HS-5 (cell line): ENCODE measurements at places on chromosomes 7 and 10.

- no peak for DNase-seq
Observed at GRCh38 chr7:22651036-22651435, 76.0 kb upstream of the IL6 start.

- no peak for DNase-seq
Observed at GRCh38 chr7:151796871-151797537, 79.9 kb downstream of the PRKAG2 start.

- DNase-seq: no peak
Observed at GRCh38 chr10:31058795-31059703, 27.4 kb upstream of the ZNF438 start.

- DNase-seq: no peak
Observed at GRCh38 chr7:44849885-44850544, 2.1 kb upstream of the H2AZ2 start.

GRCh38 chr7:115052706-115053105 lies 130.8 kb downstream of the MDFIC start:
- no peak for DNase-seq

DNA sequence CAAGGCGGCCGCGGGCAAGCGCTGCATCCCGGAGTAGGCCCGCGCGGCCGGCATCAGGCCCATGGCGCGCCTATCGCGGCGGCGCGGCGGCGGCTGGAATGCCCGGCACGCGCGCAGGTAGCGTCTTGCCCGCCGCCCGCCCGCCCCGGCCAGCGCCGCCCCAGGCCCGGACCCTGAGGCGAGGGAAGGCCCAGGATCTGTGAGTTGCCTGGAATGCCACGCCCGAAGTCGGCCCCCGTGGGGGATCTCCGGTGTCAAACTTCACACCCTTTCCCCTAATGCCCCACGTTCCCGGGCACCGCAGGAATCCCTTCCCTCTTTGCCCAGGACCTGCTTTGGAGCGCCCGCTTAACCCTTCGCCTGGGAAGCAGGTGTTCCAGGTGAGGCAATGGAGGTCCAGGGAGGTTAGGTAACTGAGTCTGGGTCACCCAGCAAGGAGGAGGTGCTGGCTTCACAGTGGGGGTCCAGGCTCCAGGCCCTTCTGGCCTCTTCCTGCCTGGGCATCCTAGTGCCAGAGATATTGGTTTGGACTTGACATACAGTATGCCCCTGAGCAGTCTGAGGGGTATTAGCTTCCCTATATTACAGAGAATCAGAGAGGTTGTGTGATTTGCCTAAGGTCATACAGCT lies 138.1 kb downstream of the ARHGAP22 start:
- no peak for DNase-seq

DNA sequence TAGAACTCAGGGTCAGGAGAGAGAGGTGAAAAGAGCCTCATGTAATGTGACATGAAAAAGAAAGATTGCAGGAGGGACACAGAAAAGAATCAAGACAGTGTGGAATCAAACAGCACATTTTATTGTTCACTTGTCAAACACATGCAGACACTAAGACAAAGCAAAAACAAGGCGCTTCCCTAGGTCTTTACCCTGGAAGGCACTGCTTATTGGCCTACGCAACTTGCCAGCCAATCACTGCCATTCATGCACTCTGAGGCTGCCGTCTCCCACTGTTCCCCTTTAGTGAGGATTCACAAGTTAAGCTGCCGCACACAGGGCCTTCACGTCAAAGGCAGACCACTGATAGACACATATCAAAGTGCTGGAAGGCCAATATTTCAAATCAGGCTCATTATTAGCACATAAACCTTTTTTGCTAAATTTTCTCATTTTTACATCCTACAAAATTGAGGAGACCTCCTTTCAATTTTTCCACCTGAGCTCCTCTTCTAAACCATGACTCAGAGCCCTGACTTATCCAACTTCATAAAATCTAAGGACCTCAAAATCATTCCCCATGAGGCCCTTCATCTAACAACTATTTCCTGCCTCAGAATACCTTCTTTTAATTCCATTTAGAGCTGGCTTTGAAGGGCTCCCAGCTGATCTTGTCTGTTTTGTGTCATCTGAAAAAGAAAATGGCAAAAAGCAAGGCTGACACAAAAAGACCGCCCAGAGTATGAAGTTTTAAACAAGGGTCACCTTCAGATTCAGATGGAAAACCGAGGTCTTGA lies 149.4 kb downstream of the CHCHD3 start:
- no peak for DNase-seq

DNA sequence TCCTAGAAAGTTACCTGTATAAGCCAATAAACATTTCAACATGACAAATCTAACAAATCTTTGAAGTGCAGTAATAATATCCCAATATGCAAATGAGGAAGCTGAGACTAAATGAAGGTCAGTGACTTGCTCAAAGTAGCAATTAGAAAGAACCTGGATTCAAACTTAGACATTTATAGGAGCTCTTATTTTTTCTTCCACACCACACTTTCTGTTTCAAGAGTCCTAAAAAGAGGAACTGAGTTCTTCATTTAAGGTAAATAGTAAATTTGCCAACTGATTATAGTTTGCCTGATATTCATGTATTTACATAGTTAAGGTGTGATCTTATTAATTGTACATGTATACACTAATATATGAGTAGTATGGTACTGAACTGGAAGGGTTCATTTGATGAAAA lies 44.0 kb downstream of the KLHDC10 start:
- no peak for DNase-seq

DNA sequence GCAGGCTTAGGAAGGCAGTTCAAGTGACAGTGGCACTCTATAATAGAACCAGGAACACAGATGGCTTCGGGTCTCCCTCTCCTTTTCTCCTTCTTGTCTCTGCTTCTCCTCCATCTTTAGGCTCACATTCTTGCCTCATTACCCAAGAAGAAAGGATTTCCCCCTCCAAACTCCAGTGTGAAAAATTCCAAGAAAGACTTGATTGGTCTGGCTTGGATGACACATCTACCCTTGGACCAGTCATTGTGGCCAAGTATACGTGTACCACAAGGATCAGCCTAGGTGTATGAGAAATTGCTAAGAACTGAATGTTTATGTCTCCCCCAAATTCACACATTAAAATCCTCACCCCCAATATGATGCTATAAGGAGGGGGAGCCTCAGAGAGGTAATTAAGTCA lies 53.9 kb downstream of the PRTFDC1 start:
- no peak for DNase-seq

DNA sequence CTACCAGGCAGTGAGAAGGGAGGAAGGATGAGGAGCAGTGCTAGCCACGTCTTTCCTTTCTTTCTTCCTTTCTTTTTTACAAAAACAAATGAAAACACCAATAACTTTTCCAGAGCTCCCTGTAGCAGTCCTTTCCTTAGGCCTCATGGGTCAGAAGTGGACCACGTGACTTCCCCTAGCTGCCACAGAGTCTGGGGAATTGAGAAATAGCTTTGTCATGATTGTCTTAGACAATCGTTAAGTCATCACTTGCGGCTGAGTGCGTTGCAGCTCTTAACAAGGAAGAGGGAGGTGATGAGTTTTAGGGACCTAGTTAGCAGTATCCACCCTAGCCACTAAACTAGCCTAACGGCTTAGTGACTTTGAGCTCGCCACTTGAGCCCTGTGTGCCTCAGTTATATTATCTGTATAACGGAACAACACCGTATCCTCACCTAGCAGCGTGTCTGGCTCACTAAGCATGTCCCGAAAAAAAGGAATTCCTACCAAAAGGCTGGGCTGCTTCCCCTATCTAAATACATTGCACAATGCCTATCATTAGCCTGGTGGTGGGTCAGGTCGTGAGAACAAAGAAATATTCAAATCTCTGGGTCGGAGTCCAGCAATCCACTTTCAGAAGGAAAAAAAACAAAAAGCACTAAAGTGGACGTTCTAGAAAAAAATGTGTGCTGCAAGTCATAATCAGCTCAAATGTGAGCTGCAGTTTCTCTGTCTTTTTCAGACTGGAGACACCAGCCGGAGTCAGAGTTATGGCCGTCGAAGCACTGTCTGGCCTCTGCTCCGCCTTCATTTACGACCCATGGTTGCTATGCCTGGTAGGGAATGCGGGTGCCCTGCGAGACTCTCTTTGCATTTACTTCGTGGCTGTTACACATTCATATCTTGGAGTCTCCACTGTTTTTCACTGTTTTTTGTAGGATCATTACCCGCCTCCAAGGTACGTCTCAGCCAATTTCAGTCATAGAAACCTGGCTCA lies 338.5 kb upstream of the FOXK1 start:
- DNase-seq: no peak

GRCh38 chr7:138226001-138226476 lies 149.8 kb downstream of the AKR1D1 start:
- no peak for DNase-seq

DNA sequence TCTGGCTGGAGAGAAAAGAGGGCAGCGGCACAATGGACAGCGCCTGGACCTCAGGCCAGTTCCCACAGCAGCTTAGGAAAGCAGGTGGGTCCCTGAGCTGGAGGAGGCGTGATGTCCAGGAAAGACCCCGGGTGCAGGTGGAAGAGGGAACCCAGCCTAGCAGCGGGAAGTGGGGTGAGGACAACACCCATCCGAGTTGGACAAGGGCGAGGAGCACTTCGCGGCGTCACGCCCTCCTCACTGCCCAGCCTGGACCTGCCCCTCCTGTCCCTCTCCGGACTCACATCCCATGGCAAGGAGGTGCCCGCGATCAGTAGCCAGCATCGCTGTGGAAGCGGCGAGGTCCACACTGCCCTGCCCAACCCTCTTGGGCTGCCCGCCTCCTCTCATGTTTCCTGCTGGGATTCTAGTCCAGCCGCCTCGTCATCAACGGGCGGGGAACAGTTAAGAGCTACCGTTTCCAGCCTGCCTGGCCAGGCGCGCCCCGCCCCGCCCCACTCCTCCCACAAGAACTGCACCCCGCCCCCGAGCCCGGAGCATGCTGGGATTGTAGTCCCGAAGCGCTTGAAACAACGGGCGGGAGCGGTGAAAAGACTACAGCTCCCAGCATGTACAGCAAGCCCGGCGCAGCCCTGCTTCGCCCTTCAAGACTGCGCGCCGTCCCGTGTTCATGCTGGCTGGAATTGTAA lies 930.6 kb upstream of the ZNF722 start:
- no peak for DNase-seq

GRCh38 chr10:53489335-53490182 lies 717.0 kb upstream of the MBL2 start:
- no peak for DNase-seq

DNA sequence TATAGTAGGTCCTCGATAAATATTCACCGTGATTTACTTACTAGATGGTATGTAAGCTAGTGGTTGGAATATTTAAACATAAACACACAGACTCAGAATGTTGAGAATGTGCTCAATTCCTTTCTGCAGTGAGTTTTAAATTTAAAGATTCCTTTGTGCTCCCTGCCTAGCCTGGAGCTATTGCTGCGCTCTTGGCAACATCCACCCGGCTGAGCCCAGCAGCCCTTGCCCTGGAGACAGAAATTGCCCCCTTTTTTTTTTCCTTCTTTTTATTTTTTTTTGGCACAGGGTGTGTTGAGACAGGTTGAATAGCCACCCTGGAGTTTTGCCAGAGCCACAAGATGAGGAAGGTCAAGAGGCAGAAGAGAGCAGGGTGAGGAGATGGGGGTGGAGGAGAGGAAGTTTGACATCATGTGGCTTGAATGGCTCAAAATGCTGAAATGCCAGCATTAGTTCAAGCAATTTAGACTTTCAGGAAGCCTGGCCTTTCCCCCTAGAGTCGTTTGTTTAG lies 180.8 kb downstream of the PRKCQ start:
- no peak for DNase-seq

GRCh38 chr10:32950591-32951108 lies 7.4 kb downstream of the ITGB1 start:
- DNase-seq: no peak

DNA sequence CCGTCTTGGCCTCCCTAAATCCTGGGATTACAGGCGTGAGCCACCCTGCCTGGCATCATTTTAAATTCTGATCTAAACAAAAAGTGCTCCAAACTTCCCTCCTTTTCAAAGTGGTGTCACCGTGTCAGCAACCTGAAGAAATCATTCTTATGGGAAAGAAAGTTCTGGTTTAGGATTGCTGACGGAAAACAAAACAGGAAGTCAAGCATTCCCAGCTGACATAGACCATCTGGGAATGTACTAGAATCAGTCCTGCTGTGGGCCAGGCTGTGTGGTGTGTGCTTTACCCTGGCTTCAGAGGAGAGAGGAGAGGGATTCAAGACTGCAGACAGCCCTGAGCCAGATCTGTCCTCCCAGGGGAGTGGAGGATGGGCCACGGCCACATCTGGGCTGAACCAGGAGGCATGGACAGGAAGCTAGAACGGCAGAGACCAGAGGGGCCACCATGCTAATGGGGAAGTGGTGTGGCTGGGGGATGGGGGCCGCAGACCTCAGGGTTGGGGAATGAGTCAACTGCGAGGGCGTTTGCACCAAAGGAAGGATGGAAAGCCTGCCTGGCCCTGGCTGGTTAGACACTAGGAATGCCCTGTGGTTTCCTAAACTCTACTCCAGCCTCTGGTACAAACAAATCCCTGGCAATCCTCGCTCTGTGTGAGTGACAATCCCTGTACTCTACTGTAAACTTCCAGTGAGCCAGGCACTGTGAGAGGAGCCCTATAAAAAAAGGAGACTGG lies 16.7 kb upstream of the CLIP2 start:
- DNase-seq: peak; percentile 86

- peak; percentile 51 for DNase-seq
Observed at GRCh38 chr10:86594535-86594934, 59.8 kb upstream of the OPN4 start.

DNA sequence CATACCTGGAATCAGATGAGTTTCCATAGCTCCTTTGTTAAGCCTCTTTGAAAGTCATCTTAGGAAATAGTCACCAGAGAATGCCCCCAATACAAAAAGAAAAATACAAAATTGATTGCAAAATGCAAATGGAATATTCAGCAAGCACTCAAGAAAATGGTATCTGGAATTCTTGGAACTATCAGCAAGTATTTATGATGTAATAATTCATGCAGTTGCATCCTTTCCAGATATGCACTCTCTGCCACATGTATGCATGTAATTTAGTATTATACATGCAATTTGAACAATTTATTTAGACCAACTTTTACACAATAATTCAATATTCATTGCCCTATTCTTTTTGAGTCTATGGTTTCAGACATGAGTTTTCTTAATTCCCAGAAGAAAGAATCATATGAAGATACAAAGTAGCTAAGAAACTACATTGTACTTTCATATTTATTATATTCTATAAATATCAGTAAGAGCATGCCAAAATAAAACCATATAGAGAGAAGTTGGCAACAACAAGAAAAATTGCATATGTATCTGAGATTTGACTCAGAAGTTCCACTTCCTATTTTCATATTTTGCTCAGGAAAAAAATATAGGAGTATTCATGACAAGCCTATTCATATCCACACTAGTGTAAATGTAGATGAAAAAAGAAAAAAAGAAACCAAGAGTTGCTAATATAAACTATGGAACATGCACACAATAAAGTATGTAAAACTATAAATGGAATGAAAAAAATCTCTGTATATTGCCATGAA lies 338.5 kb downstream of the SEMA3D start:
- DNase-seq: no peak

DNA sequence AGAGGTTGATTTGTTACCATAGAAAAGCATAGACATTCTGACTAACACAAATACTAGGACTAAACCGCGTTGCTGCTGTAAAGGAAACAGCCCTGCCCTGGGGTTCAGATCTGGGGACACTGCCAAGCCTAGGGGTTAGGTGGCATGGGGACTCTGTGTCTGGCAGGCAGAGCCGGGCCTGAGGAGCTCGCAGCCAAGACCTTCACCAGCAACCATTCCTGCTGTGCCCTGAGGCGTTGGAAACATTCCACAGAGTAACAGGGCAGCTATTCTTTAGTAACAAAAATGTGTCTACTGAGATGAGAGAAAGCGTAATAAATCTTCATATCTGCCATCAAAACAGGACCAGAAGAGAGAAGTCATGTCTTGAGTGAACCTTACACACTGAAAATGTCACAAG lies 280.5 kb downstream of the POM121L12 start:
- no peak for DNase-seq

GRCh38 chr10:10540398-10540797 lies 477.3 kb upstream of the CELF2 start:
- no peak for DNase-seq

GRCh38 chr10:16562891-16563290 lies 41.2 kb upstream of the C1QL3 start:
- no peak for DNase-seq
